ENCODE measurements at places on chromosomes 1 and 21.

DNA sequence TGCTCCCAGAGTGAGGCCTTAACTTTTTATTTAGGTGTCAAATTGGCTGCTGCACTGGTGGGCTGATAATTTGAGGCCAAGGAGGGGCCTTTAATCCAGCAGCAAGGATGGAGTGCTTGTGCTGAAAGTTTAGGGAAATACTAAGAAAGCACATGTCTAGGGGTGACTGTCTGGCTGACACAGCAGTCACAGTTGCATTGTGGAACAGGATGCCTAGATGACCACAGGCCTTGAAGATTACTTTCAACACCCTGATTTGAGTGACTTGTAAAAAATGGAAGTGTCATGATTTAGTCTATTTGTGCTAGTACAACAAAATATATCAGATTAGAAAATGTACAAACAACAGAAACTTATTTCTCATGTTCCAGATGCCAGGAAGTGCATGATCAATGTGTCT lies 57.7 kb downstream of the ZNF697 start:
- no peak for DNase-seq

DNA sequence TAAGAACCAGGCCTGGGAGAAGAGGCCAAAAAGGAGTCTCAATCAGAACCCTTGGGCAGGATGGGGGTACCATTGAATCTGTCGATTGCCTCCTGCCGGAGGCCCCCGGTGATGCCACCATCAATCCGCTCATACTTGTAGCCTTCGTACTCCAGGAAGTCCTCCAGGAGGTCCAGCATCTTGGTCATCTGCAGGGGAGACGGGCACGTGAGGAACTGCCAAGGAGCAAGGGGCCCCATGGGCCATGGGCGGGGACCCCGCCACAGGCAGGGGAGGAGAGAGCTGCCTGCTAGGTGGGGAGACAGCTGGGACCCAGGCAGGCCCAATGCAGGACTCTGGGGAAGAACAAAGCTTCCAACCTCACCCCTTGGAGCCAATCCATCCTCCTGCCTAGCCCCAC lies 48.6 kb downstream of the CHD5 start:
- DNase-seq = no peak

- no peak for DNase-seq
Measured at GRCh38 chr1:220299337-220299736, 27.1 kb upstream of the RAB3GAP2 start.

DNA sequence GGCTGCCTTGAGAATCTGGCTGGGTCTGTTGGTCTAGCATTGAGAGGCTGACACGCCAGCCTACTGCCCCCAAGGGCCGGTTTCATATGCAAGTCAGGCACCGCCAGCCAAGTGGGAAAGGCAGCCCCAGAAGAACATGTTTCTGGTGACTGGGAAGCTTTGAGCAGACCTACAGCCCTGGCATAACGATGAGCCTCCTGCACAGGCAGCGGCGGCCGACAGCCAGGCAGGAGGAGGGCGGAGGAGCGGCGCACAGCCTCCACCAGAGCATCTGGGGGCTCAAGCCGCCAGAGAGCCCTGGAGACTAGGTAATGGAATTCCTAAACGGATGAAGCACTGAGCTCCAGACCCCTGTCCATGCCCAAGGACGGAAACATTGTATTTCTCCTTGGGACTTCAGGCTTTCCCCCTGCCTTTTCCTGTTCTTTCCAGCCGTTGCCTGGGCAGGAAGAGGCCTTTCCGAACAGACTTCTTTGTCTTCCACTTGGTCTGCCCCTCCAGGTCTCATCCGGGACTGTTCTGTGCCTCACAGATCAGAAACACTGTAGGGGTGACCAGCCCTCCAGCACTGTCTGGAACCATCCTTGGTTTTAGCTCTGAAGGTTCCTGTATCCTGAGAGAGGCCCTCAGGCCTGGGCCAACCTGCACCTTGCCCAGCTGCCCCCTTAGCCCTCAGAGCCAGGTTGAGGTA lies 59.5 kb downstream of the IRF2BP2 start:
- no peak for DNase-seq

GRCh38 chr1:212721388-212722247 lies 22.0 kb upstream of the BATF3 start:
- DNase-seq = peak; percentile 61

- DNase-seq = no peak
Measured at GRCh38 chr1:180169640-180170195, 15.0 kb downstream of the QSOX1 start.

All from PC-9 (cell line).